Stimulated activated CD4-positive, alpha-beta T cell treated with anti-CD3 and anti-CD28 coated beads, Interleukin-4, amount 100 ng/mL, for 48 hours (primary cell): ENCODE measurements at places on chromosomes 4 and X.

- DNase-seq = no peak
Measured at GRCh38 chr4:23779839-23780238, 110.0 kb downstream of the PPARGC1A start.

DNA sequence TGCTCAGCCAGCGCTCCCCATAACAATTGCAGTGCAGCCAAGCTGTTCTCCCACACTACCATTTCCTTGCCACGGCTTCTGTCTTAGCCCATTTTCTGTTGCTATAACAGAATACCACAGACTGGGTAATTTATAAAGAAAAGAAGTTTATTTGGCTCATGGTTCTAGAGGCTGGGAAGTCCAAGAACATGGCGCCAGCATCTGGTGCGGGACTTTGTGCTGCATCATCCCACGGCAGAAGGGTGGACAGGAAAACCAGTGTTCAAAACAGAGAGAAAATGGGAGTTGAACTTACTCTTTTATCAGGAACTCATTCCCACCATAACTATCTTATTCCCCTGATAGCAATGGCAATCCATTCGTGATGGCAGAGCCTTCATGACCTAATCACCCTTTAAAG lies 104.6 kb downstream of the FHDC1 start:
- DNase-seq = no peak

DNA sequence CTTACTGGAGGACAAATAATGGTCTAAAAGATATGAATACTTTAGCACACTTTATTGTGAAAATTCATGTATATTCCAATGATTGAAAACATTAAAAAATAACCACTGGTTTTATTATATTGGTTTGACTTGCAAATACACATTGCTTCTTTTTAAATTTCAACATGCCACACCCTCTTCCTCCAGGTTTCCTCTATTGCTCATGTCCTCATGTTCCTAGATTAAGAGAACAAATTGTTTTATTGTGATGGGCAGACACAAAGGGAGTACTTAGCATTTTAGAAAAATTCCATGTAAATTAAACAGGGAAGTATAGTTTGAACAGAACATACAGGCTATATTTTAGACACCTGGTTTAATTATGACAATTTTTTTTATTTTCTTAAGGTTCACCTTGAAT lies 230.6 kb upstream of the GPRIN3 start:
- DNase-seq = no peak

DNA sequence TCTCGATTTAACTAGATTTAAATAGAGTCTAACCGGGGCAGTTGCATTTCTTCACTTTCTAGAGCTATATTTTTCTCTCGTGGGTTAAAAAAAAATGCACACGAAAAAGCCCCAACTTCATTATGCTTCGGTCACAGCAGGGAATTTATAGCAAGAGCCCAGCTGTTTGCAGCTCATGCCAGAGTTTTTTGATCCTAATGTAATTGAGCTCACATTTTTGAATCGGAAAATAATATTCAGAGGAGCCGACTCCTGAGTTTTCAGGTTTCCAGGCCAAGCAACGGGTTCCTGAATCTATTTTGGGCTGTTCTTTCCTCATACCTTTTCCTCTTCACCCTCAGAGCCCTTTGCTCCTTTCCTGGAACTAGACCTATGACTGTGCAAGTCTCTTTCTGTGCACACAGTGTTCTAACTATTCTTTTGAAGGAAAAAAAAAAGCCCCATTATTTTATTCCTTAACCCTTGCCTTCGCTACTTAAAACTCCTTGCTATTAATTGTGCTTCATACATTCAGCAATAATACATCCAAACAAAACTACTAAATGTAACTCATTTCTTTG lies 27.5 kb upstream of the ESX1 start:
- DNase-seq = no peak

- no peak for DNase-seq
Measured at GRCh38 chrX:104391906-104392305, 137.2 kb upstream of the ESX1 start.

DNA sequence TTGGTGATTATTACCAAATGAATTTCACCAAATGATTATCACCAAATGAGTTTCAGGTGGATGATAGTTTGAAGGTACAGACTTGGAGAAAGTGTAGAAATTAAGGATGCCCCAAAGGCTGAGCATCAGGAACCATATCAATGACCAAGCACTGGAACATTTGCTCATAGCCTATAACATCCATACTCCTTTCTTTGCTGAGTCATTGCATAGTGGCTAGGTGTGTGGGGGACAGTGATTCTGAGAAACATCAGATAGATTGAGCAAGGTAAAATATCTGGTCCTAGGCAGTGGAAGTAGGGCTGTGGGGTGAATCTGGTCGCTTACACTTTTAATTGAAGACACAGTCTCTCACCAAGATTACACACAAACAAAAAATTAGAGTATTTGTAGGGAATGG lies 1362.5 kb upstream of the PABPC4L start:
- no peak for DNase-seq

DNA sequence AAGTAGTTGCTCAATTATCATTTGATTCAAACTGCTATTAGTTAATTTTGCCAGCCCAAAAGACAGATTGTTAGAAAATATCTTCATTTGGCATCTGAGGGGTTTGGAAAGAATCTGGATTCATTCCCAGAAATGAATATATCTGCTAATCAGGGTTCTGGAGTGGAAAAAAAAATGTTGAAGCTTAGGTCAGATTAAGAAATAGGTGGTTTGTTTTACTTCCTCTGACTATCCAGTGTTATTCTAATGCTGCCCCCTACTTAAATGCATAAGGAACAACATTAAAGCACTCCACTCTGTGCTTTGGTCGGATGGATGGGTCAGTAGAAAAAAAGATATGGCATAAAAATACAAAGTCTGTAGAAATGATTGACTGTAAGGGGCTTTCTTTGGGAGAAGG lies 89.0 kb downstream of the LUZP4 start:
- no peak for DNase-seq

GRCh38 chrX:119721487-119721886 lies 28.5 kb upstream of the SEPTIN6 start:
- no peak for DNase-seq
